WTC11 (cell line): ENCODE measurements at places on chromosomes 5 and 9.

DNA sequence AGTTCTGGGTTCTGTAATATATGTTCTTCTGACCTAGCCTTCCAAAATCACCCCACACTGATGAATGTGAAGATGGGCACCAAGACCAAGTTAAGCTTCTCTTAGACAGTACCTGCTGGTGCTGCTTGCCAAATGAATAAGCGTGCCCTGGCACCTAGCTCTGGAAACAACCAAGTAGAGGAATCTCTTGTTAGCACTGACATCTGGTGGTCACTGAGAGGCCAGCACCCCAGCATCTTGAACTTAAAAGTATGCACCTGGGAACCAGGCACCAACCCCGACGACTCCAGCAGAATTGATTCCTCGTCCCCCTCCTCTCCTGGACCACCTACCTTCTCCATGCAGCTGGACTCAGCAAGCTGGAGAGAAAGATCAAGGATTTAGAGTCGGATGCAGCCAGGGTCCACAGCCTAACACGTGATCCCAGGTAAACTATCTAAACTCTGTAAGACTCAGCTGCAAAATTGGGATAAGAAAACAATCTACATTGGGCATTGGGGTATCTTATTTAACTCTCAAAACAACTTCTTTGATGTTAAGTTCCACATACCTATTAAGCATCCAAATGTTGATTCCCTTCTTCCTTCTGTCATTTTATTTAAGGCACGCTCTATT is 89.8 kb downstream of the SLC1A3 start:
- peak; percentile 79 for DNase-seq

DNA sequence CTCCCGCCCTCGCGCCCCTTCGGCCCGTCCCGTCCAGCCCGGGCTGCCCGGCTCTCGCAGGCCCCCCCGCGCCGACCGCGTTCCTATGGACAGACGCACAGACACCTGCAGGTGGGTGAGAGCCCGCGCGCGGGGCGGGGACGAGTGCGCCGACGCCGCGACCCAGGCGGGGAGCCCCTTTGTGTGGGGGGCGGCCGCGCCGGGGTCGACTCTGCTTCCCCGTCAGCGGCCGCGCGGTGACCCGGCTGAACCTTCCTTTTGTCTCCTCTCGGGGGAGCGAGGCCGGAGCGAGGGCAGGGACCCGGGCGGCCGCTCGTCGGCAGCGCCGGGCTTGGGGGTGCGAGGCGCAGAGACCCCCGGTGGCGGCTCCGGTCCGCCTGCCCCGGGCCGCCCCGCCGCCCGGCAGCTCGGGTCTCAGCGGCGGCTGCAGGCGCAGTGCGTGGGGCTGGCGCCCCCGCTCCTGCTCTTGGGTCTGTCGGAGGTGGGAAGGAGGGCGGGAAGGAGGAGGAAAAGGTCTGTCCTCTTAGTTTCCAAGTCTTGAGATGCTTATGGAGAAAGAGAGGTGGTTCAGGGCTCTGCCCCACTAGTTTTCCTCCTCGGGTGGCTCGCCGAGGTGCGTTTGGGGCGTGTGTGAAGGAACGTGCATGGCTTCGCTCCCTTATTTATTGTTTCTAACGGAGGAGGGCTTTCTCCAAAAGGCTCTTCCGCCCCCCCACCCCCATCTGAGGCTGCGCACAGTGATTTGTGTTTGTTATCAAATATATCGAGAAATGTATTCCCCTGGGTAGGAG is 576 bp downstream of the KIAA1958 start:
- DNase-seq: peak; percentile 67

DNA sequence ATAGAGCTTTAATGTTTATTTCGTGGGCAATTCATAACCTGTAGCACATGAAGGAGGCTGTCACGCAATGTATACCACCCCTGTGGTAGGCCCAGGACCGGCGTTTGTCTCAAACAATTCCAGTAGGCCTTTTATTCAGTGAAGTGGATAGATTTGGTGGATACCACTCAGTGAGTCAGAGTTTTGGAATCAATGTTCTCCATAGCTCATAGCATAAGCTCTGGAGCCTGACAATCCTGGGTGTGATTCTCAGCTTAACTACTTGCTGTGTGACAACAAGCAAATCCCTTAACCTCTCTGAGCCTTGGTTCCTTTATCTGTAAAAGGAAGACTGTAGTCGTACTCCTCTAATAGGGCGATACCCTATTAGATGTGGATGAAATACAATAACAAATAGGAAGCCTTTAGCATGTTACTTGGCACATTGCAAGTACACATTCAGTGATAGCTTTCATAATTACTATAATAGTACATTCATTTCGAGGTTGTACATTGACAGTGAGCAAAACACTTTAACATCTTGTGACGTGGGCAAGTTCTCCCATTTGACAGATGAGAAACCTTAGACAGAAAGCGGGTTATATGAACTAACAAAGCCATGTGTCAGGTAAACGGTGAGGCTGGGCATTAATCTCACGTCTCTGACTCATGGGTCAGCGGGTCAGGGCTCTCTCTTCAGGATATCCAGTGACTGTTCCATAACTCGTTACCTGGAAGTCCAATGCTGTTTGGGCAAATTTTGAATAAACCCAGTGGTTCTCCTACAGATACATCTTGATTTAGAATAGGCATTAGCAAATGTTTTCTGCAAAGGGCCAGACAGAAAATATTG is 130.8 kb downstream of the C9orf152 start:
- DNase-seq: no peak

- DNase-seq: no peak
Measured at GRCh38 chr5:40141896-40142295, 537.8 kb upstream of the PTGER4 start.

DNA sequence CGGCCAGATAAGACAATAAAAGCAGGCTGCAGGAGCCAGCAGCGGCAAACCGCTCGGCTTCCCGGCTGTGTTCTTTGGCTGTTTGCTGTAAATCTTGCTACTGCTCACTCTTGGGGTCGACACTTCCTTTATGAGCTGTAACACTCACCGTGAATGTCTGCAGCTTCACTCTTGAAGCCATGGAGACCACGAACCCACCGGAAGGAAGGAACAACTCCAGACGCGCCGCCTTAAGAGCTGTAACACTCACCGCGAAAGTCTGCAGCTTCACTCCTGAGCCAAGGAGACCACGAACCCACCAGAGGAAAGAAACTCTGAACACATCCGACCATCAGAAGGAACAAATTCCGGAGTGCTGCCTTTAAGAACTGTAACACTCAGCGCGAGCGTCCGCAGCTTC is 451.7 kb downstream of the AGTPBP1 start:
- no peak for DNase-seq

GRCh38 chr9:87336407-87336806 is 161.3 kb upstream of the DAPK1 start:
- DNase-seq: no peak

DNA sequence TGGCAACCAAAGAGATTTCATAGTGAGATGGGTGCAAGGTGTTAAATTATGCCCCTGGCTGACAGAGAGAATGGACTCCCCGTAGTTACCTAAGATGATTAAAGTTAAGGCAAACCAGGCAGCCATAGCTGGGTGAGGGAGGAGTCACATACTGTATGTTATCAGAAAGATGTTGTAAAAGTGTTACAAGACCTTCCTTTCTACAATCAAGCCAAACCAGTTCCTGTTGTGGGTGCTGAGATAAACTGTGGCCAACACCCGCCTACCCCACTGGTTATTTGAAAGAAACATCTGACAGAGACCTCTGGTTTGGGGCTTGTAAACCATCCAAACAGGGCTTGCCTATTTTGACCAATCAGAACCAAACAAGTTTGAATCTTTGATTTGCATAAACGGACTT is 684.7 kb upstream of the NUDT12 start:
- DNase-seq: no peak

GRCh38 chr9:78438780-78439179 is 141.9 kb downstream of the PSAT1 start:
- DNase-seq: no peak

GRCh38 chr9:94867842-94868312 is 141.4 kb downstream of the AOPEP start:
- DNase-seq: no peak

DNA sequence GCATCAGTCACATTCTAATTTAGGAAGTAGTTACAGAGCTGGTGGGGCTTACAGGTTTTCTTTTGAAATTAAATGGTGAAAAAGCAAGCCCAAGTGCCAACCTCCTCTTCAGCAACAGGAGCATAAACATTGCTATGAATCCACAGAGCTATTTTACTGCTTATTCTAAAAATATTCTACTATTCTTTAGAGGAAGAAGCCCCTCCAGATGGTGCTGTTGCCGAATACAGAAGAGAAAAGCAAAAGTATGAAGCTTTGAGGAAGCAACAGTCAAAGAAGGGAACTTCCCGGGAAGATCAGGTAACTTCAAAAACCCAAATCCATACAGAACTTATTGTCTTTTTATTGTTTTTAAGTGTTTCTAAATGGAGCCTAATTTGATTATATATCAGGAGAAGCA is 202.8 kb downstream of the CWC27 start:
- DNase-seq: no peak

DNA sequence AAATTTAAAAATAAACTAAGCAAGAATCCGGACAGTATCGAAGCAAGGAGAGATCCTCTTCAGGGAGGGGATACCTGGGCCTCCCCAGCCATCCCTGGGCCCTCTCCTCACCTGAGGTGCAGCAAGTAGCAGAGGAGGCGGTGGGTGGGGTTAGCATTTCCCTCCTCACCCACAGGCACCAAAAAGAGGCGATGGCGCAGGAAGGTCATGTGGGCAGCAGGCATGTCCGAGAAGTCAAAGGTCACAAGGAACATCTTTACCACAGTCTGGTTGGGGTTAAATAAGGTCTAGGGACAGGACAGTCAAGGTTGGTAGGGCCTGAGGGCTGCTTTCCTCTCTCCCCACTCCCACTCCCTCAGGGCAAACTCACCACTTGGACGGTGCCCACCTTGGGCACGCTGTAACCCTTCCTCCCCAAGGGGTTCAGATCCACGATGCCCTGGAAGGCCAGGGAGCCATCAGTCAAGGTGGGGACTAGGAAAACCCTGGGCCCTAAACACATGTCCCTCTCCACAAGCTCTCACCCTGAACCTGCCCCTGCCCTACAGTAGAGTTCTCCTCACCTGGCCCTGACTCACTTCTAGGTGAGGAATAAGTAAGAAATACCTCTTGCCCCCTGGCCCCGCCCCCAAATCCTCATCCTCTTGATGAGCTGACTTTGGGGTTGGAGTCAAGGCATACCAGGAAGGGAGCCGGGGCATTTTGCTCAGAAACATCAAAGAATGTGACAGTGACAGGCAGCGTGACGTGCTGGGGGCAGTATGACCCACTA is 2.8 kb upstream of the STOML2 start:
- no peak for DNase-seq

GRCh38 chr9:111037356-111037707 is 938 bp downstream of the LPAR1 start:
- no peak for DNase-seq

GRCh38 chr9:135360617-135361016 is 119.0 kb upstream of the PPP1R26 start:
- DNase-seq: no peak

DNA sequence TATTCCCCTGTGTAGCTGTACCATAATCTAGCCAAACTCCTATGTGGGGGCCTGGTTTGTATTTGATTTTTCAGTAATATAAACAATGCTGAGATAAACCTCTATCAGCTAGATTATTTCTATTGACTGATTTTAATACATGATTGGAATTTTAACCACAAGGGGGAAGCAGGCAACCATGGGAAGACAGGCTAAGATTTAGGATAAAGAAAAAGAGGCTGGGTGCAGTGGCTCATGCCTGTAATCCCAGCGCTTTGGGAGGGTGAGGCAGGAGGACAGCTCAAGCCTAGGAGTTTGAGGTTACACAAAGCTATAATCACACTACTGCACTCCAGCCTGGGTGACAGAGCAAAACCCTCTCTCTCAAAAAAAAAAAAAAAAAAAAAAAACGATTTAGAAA is 18.1 kb upstream of the GPX3 start:
- DNase-seq: no peak

DNA sequence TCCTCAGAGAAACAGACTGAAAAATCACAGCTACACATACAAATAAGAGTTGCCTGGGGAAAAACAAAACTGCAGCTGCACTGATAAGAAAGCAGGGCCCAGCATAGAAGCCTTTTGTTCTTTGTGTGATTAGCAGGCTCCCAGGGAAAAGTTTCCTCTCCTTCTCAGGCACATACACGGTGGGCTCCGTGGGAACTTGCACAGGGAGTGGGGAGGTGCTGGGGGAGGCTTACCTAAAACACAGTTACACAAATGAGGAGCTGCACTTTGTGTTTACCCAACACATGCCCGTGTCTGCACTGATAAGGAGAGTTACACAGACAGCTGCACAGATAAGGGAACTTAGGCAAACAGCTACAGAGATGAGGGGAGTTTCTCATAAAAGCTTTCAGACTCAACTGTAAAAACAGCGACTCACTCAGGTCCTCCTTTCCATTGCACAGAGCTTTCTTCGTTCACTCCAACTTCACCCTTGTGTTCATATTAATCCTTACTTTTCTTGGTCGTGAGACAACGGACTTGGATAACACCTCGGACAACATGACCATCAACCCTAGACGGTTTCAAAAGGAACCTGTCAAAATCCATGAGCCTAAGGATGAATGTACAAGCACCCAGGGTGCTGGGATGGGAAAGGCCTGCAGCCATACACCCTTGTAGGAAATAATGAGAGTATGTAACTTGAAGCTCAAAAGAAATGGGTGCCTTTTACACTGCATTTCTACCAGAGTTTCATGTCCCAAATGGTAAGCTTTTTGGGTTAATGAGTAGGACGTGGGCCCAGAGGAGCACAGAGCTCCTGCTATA is 50.8 kb downstream of the SERINC5 start:
- DNase-seq: no peak
